CD4-positive, CD25-positive, alpha-beta regulatory T cell (primary cell): ENCODE measurements at places on chromosomes 6 and 20. TPM values are rescaled to one million over a fixed set of nuclear protein-coding genes. Genes with fewer than 3 reads are reported as not detected.

Gene VSX1
- total RNA-seq = not detected

- no peak overlapping the region for H3K4me3 ChIP-seq
- H3K27ac ChIP-seq = no peak overlapping the region
- no peaks in the 10 kb centered on the region for H3K27me3 ChIP-seq
- DNase-seq = no peak
These were observed 560.1 kb downstream of the UTRN start for GRCh38 chr6:144845186-144845585.

DNA sequence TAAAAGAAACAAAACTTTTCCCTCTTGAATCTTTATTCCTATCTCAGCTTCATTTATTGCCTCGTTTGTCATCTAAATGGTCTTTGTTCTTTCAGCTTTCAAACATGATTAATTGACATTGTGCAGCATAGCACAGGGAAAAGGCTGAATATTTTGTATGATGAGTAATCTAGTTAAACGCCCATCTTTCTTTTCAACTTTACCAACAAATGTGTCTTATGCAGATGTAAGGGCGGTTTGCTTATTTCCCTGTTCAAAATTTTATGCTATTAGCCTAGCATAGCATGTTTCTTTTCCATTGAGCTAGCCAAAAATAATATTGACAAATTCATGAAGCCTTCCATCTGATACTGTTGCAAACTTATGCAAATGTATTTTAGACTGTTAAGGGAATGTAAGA lies 176.4 kb upstream of the AKAP12 start:
- no peaks in the 10 kb centered on the region for H3K36me3 ChIP-seq
- no peaks in the 10 kb centered on the region for H3K4me1 ChIP-seq
- H3K4me3 ChIP-seq = no peak overlapping the region
- DNase-seq = no peak

Gene BTN1A1
- total RNA-seq = not detected

- no peak overlapping the region for H3K4me3 ChIP-seq
- H3K27ac ChIP-seq = no peak overlapping the region
- H3K27me3 ChIP-seq = no peaks in the 10 kb centered on the region
These were observed 38.1 kb downstream of the SNX9 start for GRCh38 chr6:157861184-157861583.

DNA sequence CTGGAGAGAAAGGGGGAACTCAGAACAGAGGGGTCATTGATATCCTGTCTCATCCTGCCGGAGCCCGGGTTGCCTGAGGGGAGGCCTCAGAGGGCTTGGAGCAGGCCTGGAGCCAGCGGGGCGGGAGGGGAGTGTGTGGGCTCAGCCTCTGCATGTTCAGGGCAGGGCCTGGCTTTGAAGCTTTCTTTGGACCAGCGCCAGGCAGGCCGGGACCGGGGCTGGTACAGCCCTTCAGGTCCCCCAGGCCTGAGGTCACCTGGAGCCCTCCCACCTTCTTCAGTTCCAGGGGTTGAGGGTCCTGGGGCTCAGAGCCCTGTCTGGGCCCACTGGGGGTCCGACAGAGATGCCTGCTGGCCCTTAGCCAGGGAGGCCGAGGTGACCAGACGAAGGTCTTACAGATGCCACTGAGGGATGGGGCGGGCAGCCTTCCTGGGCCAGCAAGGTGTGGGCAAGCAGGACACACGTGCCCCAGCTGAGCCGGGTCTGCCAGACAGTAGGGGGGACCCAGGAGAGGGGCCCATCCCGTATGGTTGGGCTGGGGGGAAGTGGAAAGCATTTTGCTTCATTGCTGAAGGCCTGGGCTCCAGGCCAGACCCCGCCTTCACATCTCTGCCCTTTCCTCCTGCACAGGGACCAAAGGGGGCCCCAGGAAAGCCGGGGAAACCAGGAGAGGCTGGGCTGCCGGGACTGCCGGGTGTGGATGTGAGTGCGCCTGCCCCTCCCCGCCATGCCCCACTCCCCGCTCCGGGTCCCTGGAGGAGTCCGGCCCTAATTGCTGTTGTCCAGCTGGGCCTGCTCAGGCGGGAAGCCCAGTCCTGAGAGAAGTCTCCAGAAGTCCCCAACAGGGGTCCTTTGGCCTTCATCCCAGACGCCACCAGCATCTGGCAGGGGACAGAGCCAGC lies 2.0 kb downstream of the COL9A3 start:
- no peaks in the 10 kb centered on the region for H3K27me3 ChIP-seq
- peaks cover 18% of the 10 kb centered on the region for H3K4me1 ChIP-seq
- H3K27ac ChIP-seq = no peak overlapping the region
- no peak overlapping the region for H3K4me3 ChIP-seq
- DNase-seq = no peak

Gene MAS1
- not detected for total RNA-seq

- H3K27ac ChIP-seq = no peak overlapping the region
- peak; percentile 62 for DNase-seq
- peak overlapping the region; percentile 4 for H3K4me3 ChIP-seq
- H3K4me1 ChIP-seq = peaks cover 6% of the 10 kb centered on the region
- no peaks in the 10 kb centered on the region for H3K36me3 ChIP-seq
- no peaks in the 10 kb centered on the region for H3K27me3 ChIP-seq
These were observed 3.5 kb downstream of the MYLK2 start for GRCh38 chr20:31822421-31823330.

- DNase-seq = no peak
- no peaks in the 10 kb centered on the region for H3K4me1 ChIP-seq
- H3K36me3 ChIP-seq = no peaks in the 10 kb centered on the region
- H3K27me3 ChIP-seq = peaks cover 2% of the 10 kb centered on the region
- no peak overlapping the region for H3K4me3 ChIP-seq
These were observed 57.5 kb downstream of the MKKS start for GRCh38 chr20:10376270-10377075.

DNA sequence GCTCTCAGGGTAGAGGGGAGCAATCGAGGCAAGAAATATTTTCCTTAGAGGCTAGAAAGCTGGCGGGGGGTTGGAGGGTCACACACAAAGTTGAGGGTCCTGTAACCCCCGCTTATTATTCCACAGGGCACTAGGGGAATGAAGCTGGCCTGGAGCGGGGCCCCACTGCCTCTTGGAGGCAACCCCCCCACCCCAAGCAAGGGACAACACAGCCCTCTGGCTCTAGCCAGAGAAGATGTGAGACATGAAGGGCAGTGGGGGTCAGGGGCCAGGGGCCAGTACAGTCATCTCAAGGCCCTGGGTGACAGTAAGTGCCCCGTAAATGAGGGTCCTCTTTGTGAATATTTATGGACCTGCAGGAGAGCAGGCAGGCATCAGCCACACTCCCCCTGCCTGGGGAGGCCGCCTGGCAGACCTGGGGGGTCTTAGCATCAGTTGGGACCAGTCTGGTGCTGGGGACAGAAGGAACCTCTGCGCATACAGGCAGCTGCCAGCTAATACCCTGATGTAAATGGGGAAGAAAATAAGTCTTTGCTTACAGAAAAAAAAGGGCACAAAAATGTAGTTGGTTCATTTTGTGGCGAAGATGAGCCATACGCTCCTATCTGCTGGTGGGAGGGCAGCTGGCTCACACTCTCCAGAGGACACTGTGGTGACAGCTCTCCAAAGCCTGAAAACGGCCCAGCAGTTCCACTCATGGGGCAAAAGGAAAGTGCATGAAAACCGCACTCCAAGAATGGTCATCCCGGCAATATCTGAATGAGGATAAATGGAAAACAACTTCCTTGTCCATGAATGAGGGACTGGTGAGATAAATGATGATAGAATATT lies 21.9 kb downstream of the SPATA2 start:
- peaks cover 7% of the 10 kb centered on the region for H3K36me3 ChIP-seq
- no peaks in the 10 kb centered on the region for H3K27me3 ChIP-seq
- peak overlapping the region; percentile 65 for H3K4me3 ChIP-seq
- DNase-seq = peak; percentile 11

Gene SGK2
- total RNA-seq = 1.7 TPM
